ENCODE measurements at places on chromosomes 7 and 10.
A peak's percentile ranks its signal among the peaks of the same experiment; 100 is the strongest.

DNA sequence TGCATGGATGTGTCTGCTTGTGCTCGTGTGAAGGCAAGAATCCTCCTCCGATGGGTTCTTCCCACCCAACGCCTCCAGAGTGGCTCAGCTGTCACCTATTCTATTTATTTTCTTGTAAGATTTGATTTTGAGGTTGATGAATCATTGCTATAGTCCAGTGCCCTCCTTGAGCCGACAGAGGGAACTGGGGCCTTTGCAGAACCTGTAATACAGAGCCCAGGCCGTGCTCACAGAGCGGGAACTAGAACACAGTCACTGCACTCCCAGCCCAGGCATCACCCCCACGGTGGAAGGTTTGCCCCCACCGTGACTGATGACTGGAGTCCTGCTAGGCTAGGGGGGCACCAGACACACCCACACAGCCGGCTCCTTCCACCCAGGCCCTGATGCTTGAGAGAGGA is 2.0 kb downstream of the RARRES2 start:
- no peak for DNase-seq

GRCh38 chr7:55594414-55594813 is 22.1 kb upstream of the VOPP1 start:
- no peak for DNase-seq

- DNase-seq: no peak
Measured at GRCh38 chr7:151167197-151167961, at the start of gene GBX1. Gene GBX1 (minus strand): TSS chr7:151167694. CDS start chr7:151167548, 146 bp downstream.

- no peak for DNase-seq
Measured at GRCh38 chr7:146076344-146076743, 40.3 kb upstream of the CNTNAP2 start.

- DNase-seq: no peak
Measured at GRCh38 chr10:95635319-95635733, 21.2 kb downstream of the ALDH18A1 start.

- DNase-seq: no peak
Measured at GRCh38 chr7:77504951-77505350, 32.1 kb upstream of the PTPN12 start.

GRCh38 chr10:97873569-97873968 is 23.9 kb downstream of the GOLGA7B start:
- DNase-seq: no peak

DNA sequence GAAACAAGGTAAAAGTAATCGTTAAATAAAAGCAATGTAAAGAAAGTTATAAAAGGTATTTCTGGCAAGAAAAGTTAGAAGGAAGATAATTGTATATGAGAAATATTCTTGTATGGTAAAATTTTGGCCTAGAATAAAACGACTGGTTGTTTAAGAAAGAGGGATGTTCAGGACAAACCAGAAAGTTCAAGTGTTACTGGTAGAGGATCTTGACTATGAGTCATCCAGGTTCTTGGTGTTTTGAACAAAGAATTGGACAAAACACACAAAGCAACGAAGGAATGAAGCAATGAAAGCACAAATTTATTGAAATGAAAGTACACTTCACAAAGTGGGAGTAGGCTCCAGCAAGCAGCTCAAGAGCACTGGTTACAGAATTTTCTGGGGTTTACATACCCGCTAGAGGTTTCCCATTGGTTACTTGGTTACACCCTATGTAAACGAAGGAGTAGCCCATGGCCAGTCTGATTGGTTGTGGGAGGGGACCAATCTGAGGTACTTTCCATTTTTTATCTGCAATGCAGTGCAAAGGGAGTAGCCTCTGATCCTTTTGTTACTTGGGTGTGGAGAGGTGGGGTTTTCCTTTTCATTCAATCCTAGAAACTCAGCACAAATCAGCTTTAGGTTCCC is 22.4 kb upstream of the GARS1 start:
- DNase-seq: no peak

DNA sequence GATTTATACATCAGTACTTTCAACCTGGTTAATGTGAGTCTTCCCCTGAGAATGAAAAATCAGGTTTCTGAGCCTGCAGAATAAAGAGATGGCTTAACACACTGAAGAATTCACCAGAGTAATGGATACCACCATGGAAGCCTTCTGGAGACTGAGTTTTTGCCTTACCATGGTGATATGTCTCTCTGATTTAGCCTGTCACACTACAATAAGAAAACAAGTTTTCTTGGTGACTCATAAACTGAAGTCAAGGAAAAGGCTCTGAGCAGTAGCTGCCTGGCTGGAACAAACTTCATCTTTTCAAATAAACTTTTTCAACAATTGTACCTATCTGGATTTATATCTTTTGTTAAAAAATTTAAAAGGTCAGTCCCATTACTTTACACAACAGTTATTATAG is 229.0 kb downstream of the PRPF18 start:
- DNase-seq: no peak

DNA sequence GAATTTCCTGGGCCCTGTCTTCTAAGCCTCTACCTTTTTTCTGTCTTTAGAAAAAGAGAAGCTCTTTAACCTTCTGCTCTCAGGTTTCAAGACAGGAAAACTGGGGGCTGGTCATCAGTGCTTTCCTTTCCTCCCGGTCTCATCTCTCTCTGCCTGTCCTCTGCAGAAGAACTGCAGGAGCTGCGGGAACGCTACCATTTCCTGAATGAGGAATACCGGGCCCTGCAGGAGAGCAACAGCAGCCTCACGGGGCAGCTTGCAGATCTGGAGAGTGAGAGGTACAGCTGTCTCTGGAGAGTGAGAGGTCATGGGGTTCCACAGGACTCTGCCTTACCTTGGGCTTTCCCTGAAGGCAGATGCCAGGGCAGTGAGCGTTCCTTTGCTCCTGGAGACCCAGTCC is 12.7 kb downstream of the CCDC136 start:
- no peak for DNase-seq

- no peak for DNase-seq
Measured at GRCh38 chr10:14611968-14612693, 162.6 kb downstream of the FAM107B start.

DNA sequence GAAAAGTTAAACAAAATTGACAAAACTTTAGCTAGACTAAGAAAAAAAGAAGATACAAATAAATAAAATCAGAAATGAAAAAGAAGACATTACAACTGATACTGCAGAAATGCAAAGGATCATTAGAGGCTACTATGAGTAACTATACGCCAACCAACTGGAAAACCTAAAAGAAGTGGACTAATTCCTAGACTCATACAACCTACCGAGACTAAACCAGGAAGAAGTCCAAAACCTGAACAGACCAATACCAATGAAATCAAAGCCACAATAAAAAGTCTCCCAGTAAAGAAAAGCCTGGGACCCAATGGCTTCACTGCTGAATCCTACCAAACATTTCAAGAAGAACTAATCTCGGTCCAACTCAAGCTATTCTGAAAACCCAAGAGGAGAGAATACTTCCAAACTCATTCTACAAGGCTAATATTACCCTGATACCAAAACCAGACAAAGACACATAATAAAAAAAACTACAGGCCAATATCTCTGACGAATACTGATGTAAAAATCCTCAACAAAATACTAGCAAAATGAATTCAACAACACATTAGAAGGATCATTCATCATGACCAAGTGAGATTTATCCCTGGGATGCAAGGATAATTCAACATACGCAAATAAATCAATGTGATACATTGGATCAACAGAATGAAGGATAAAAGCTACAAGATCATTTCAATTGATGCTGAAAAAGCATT is 20.3 kb downstream of the ELAPOR2 start:
- DNase-seq: no peak

DNA sequence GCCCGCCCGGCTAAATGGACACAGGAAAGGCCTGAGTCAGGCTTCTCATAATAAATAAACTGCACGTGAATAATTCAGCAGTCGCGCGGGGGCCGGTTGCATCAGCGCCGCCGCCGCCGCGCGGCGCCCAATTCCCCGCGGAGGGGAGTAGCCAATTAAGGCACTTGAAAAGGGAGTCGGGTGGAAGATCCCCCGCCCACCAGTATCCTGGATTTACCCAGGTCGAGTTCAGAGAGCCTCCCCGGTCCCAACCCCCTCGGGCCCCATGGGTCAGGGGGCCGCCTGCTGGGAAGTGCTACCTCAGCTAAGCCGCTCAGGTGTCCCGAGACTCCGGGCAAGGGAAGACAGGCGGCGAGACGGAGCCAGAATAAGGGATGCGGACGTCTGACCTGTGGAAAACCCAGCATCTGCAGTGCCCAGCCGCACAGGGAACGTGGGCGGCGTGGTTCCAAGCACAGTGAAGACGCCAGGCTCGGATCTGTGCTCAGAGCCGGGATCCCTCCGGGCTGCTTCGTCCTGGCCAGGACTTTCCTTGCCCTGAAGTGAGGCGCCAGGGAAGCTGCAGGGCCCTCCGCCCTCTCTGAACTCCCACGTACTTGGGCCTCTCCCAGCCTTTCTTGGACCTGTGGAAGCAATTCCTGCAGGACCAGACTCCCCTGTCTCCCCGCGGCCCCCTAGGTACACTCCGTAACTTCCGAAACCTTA is 7.3 kb upstream of the LBX1 start:
- no peak for DNase-seq

DNA sequence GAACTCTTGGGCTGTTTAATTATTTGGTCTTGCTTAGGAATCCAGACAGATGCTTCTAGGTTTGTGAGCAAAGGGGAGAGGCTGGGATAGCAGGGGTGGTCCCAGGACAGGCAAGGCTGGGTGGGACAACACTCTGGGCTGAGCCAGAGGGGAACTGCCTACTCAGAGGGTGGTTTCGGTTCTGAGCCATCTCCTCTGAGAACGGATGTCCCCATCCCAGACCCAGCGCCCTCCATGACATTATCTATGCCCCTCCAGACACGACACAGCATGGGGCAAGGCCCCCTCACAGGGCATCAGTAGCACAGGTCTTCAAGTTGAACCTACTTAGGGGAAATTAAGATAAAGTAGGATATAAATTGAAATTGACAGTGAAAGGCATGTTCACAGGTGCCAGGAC is 7.1 kb downstream of the ASB10 start:
- DNase-seq: peak; percentile 13

GRCh38 chr7:45563941-45564461 is 10.2 kb upstream of the ADCY1 start:
- no peak for DNase-seq

DNA sequence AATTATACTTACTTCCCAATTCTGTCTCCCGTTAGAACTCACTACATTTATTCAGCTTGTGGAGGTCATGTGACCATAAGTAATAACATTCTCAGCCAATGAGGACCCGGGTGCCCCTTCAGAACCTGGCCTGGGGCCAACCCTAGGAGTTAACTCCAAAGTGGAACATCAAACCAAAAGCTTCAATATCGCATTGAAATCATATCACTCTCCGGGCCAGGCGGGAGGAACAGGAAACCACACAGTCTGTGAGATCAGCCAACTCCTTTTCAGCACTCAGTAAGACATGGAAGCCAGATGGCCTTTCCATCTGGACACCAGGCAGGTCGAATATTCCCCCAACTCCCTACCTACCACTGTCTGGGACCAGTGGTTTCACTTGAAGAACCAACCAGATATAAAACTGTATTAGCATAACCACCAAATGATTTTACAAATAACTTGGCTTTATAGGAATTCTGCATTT is 5.5 kb downstream of the CREB3L2 start:
- no peak for DNase-seq

DNA sequence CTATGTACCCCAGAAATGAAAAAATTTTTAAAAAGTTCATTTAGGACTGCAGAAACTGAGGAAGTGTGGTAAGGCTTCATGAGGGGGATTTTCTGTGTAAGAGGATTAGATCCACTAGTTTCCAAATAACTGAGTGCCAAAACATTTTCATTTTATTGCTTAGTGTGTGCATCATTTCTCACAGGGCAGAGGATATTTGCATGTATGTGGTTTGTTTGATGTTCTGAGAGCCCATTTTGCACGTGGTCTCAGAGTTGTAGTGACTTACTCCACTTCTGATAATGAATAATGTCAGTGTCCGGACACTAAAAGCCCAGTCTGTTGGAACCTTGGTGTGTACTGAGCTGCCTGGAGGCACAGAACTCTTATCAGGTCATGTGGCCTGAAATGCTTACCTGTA is 299.9 kb downstream of the AUTS2 start:
- DNase-seq: no peak

- no peak for DNase-seq
Measured at GRCh38 chr10:71959526-71959925, 4.7 kb upstream of the CHST3 start.

GRCh38 chr7:158125091-158125490 is 462.5 kb downstream of the PTPRN2 start:
- DNase-seq: no peak

DNA sequence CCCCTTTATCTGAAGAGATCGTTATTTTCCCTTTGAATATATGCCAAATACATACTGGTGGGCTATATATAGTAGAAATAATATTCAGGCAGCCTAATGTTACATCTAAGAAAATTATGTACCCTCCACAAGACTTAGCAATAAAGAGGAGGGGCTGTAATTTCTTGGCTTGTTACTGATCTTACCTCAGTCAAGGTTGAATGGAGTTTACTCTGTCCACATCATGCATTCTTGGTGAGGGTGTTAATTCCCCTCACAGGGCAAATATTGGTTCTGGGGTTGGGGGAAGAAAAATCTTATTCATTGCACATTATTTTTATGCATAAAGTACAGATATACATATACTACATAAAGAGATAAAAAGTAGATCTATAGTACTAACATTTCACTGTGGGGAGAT is 145.8 kb upstream of the ANK3 start:
- no peak for DNase-seq

DNA sequence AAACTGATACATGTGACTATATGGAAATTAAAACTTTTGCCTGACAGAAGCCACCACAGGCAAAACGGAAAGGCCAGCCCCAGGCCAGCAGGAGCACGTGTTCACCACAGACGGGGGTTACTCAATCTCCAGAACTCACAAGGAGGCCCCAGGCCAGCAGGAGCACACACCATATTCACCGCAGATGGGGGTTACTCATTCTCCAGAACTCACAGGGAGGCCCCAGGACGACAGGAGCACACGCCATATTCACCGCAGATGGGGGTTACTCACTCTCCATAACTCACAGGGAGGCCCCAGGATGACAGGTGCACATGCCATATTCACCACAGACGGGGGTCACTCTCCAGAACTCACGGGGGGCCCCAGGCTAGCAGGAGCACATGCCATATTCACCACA is 61.5 kb downstream of the NKX6-2 start:
- DNase-seq: no peak

GRCh38 chr10:100829097-100829870 is 83.5 kb upstream of the SLF2 start:
- no peak for DNase-seq

GRCh38 chr7:74033372-74034311 is 5.7 kb downstream of the ELN start:
- DNase-seq: no peak

DNA sequence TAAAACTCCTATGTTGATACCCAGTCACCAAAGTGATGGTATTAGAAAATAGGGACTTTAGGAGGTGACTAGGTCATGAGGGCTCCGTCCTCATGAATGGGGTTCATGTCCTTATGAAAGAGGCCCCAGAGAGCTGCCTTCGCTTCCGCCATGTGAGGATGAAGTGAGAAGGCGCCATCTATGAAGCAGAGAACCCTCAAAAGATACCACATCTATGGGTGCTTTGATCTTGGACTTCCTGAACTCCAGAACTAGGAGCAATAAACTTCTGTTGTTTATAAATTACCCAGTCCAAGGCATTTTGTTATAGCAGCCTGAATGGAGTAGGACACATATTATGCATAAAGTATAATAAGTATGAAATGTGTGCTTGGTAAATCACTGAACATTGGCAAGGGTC is 8.1 kb upstream of the PDSS1 start:
- DNase-seq: no peak
